ENCODE measurements at places on chromosomes 3 and 15. TPM values are rescaled to one million over a fixed set of nuclear protein-coding genes. Genes with fewer than 3 reads are reported as not detected.
A peak's percentile ranks its signal among the peaks of the same experiment; 100 is the strongest.

- peaks cover 28% of the 10 kb centered on the region for H3K4me1 ChIP-seq
- H3K4me3 ChIP-seq: no peak overlapping the region
- no peak for DNase-seq
- H3K36me3 ChIP-seq: no peaks in the 10 kb centered on the region
Observed at GRCh38 chr3:45864760-45865519, 21.4 kb upstream of the CCR9 start.

DNA sequence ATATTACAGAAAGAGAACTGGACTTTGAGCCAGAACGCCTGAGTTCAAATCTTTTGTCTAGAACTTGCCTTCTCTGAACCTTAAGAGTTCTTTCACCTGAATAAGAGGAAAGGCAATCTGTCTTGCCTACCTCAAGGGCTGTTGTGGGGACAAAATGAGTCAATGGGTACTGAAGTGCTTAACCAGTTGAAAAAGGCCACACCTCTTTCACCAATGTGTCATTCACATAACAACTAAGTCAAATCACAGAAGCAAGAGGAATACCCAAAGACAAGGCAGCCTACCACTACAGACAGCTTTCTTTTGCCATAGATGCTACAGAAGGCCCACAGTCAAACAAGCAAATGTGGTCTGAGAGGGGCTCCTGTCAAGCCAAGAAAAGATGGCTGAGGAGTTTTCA is 39.7 kb downstream of the NBEAL2 start:
- no peak overlapping the region for H3K4me3 ChIP-seq
- peaks cover 65% of the 10 kb centered on the region for H3K4me1 ChIP-seq
- H3K36me3 ChIP-seq: peaks cover 35% of the 10 kb centered on the region
- peak overlapping the region; percentile 61 for H3K27ac ChIP-seq
- peak; percentile 63 for DNase-seq
- no peaks in the 10 kb centered on the region for H3K27me3 ChIP-seq

- no peaks in the 10 kb centered on the region for H3K27me3 ChIP-seq
- no peaks in the 10 kb centered on the region for H3K36me3 ChIP-seq
- no peak overlapping the region for H3K4me3 ChIP-seq
- no peak for DNase-seq
- H3K4me1 ChIP-seq: no peaks in the 10 kb centered on the region
- no peak overlapping the region for H3K27ac ChIP-seq
Observed at GRCh38 chr3:76063019-76063418, 277.7 kb upstream of the ZNF717 start.

DNA sequence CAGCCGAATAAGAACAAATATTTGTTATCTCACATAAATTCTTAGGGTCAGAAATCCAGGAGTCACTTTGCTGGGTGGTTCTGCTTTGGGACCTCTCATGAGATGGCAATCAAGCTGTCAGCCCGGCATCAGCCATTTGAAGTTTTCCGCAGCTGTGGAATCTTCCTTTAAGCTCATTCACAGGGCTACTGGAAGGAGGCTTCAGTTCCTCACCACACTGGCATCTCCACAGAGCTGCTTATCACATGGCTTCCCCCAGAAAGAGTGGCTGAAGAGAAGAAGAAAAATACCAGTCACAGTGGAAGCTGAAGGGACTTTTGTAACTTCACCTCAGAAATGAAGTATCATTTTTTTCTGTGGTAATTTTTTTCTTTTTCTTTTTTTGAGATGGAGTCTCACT is 267.7 kb downstream of the CHL1 start:
- no peaks in the 10 kb centered on the region for H3K36me3 ChIP-seq
- H3K27ac ChIP-seq: no peak overlapping the region
- H3K4me1 ChIP-seq: no peaks in the 10 kb centered on the region
- no peak for DNase-seq
- H3K27me3 ChIP-seq: no peaks in the 10 kb centered on the region
- H3K4me3 ChIP-seq: no peak overlapping the region

GRCh38 chr15:80679167-80679803 is 15.8 kb upstream of the ABHD17C start:
- no peak overlapping the region for H3K27ac ChIP-seq
- H3K36me3 ChIP-seq: no peaks in the 10 kb centered on the region
- DNase-seq: no peak
- peaks cover 6% of the 10 kb centered on the region for H3K4me1 ChIP-seq

- H3K4me3 ChIP-seq: no peak overlapping the region
- H3K36me3 ChIP-seq: no peaks in the 10 kb centered on the region
- H3K27me3 ChIP-seq: peaks cover 26% of the 10 kb centered on the region
- H3K4me1 ChIP-seq: no peaks in the 10 kb centered on the region
- H3K27ac ChIP-seq: no peak overlapping the region
Observed at GRCh38 chr3:169841171-169841570, 28.5 kb upstream of the LRRC34 start.

- no peak overlapping the region for H3K27ac ChIP-seq
- H3K4me3 ChIP-seq: no peak overlapping the region
- DNase-seq: no peak
- H3K27me3 ChIP-seq: no peaks in the 10 kb centered on the region
Observed at GRCh38 chr15:64478863-64479262, 18.5 kb downstream of the ZNF609 start.

GRCh38 chr3:28151608-28152228 is 89.7 kb upstream of the CMC1 start:
- H3K4me1 ChIP-seq: peaks cover 11% of the 10 kb centered on the region
- no peak for DNase-seq
- peak overlapping the region; percentile 31 for H3K27ac ChIP-seq
- no peaks in the 10 kb centered on the region for H3K36me3 ChIP-seq
- no peaks in the 10 kb centered on the region for H3K27me3 ChIP-seq

The GSK3B gene
- total RNA-seq: 40.0 TPM

The CPNE9 gene
- not detected for total RNA-seq

The HGD gene
- total RNA-seq: 0.29 TPM

The NR1I2 gene
- 0.26 TPM for total RNA-seq

The RPP25 gene
- 6.5 TPM for total RNA-seq

The KCNMB2 gene
- not detected for total RNA-seq

The KLHL40 gene
- total RNA-seq: not detected
